ENCODE measurements at places on chromosomes 4 and X.

DNA sequence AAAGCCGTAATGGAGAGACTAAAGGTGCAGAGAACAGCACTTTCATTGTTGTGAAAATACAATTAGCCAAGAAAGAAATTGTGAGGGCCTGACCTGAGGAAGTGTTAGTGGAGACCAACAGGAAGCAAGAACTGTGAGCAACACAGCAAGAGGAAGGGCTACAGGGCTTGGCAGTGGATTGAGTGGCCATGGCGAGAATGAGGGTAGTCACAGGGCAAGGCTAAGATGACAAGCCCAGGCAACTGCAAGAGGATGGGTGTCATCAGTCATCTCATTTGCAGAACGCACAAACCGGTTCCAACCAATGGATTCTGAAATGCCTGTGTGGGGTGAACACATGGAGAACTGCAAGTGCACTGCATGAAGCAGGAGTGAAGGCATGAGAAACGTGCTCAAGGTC, 3.6 kb downstream of the SLC10A6 start:
- DNase-seq: no peak

- no peak for DNase-seq
Observed at GRCh38 chr4:31338000-31338399, 617.8 kb downstream of the PCDH7 start.

DNA sequence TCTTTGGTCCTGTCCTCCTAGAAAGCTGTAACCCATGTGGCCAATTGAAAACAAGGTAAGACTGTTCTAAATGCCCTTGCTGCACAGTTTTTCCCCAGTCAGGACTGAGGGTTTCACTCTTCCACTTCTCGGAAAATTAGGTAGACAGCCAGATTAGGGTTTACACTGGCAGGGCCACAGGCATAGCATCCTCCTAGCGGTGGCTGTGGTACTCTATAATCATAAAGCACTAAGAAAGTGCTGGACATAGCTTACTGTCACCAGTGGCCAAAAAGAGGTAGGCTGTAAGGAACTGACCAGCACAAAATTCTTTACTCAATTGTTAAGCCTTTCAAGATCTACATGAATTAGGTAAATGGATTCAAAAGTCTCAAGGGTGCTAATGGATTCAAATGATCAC, 11.6 kb upstream of the USP46 start:
- no peak for DNase-seq

DNA sequence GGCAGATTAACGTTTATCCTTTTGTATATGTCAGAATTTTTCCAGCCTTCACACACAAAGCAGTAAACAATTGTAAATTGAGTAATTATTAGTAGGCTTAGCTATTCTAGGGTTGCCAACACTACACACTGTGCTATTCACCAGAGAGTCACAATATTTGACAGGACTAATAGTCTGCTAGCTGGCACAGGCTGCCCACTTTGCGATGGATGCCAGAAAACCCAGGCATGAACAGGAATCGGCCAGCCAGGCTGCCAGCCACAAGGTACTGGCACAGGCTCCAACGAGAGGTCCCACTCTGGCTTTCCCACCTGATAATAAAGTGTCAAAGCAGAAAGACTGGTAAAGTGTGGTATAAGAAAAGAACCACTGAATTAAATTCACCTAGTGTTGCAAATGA, 94.8 kb downstream of the TET2 start:
- no peak for DNase-seq

GRCh38 chr4:77177199-77177598, 20.2 kb downstream of the CCNG2 start:
- DNase-seq: no peak

GRCh38 chrX:152913910-152914309, 16.0 kb downstream of the ZNF185 start:
- no peak for DNase-seq

- no peak for DNase-seq
Observed at GRCh38 chr4:151887031-151887815, 126.4 kb upstream of the GATB start.

- no peak for DNase-seq
Observed at GRCh38 chr4:41787931-41788330, 39.4 kb upstream of the PHOX2B start.

DNA sequence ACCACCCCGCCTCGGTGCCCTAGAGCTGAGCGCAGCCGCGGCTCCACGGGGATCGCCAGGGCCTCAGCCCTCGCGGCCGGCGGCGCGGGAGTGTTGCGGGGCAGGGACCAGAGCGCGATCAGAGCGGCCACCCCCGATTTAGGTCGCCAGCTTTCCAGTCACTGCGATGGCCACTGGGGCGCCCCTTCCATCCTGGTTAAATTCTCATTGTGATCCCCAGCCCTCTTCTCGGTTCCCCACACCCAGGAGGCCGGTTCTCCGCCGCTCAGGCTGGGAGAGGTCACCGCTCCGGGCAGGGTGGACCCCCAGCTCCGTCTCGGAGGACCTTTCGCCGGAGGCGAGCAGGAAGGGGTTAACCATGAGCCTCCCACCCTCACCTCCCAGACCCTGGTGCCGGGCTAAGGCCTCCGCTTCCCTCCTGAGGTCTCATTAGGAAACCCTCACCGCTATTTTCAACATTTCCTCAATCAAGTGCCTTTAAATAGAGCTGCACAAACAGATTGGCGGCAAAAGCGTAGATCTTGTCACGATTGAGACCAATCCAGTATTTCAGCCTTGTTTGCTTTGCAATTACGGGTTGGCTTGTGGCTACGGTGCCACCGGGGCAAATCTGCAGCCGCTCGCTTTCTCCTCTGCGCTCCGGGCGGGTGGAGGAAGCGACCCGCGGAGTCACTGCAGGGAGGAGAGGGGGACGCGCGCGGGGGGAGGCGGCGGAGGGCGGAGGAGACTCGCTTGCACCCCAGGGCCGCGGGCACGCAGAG, 8.3 kb upstream of the HAND2 start:
- no peak for DNase-seq

DNA sequence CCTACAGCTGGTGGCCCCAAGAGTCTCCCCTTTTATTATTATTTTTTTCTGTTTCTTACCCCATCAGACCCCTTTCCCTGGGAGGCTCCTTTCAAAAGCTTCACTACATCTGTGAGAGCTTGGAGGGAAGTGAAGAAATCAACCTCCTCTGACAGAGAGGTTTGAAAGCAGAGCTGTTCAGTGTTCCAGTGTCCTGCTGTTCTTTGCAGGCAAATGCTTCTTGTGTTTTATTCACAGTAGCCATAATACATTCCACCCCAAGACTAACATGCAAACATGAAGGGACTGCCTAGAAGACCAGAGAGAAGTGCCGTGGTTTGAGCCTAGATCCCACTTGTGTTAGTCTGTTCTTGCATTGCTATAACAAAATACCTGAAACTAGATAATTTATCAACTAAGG, 192.1 kb downstream of the PTTG2 start:
- DNase-seq: no peak

GRCh38 chrX:66634272-66634671, 4.6 kb downstream of the EDA2R start:
- DNase-seq: no peak

DNA sequence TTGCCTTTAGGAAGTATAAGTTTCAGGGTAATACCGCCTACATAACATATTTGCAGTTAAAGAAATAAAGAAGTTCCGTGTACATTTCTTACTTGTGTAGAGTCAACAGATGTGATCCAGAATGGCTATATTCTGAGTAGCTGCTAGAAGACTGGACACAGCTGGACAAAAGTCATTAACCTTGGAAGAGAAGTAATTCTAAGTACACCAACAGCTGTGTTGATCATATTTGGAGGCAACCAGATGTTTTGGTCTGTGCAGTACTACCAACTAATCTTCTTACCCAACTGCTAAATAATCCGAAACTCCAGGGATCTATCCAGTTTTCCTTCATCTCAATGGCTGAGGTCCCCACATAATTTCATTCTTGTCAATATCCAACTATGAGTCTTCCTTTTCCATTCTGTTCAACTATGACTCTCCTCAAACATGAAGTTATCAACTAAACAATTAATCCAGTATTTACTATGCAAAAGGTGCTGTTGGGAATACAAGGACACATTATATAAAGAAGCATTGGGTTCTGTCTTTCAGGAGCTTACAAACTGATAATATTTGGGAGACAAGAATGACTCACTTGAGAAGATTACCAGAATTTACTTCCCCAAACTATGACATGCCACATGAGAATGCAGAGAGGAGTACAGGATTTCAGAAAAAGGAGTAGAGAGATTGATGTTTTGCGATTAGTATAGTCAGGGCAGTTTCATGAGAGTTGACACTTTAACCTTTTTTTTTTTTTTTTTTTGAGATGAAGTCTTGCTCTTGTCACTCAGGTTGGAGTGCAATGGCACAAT, 78.2 kb downstream of the COL4A6 start:
- no peak for DNase-seq

DNA sequence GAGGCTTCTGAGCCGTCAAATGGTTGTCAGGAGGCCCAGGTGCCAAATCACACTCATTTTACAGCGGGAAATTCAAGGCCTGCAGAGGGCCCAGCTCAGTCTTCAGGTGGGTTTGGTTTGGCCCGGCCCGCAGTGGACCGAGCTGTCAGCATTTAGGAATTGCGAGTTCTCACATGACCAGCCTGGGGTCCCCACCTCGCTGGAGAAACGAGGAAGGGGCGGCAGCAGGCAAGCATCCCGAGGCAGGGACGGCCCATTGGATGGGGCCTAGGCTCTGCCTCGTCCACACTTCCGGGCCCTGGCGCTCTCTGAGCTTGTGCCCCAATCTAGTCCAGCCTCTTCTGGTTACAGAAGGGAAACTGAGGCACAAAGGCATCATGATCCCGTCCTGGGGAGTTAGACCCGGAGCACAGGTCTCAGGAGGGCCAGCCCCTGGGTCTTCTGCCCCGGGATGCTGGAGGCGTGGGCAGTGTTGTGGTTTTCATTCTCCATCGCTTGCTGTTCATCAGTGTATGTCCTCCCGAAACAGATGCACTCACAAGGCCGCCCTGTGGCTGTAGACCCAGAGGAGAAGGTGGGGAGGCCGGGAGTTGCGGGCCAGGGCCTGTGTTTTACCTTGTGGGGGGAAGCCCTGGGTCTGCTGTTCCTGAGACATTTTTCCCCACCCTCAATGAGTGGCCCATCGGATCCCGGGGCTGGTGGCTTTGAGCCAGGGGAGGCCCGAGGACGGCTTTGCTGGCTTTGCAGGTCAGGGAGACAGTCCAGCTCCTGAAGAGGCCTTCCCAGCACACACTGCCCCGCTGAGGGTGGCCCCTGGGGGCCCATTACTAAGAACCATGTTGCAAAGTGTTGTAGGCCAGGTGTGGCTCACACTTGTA, 8.9 kb downstream of the PSAPL1 start:
- no peak for DNase-seq

GRCh38 chr4:127148165-127148564, 484.6 kb upstream of the INTU start:
- no peak for DNase-seq

- no peak for DNase-seq
Observed at GRCh38 chr4:175373031-175373430, 439.0 kb downstream of the GPM6A start.

DNA sequence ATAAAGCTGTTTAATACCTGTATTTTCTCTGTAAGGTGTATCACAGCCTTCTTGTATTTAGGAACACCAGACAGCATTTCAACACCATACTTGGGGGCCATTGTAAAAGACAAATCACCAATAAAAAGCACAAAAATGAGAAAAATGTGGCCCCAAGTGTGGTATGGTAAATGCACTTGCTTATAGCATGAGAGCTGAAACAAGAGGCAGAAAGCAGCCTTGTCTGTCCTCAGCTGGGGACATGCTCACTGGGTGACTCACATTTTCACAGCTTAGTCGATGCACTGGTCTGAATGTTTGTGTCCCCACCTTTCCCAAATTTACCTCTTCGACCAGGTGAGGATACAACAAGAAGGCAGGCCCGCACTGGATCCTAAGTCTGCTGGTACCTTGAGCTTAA, 639.7 kb upstream of the AGA start:
- no peak for DNase-seq

DNA sequence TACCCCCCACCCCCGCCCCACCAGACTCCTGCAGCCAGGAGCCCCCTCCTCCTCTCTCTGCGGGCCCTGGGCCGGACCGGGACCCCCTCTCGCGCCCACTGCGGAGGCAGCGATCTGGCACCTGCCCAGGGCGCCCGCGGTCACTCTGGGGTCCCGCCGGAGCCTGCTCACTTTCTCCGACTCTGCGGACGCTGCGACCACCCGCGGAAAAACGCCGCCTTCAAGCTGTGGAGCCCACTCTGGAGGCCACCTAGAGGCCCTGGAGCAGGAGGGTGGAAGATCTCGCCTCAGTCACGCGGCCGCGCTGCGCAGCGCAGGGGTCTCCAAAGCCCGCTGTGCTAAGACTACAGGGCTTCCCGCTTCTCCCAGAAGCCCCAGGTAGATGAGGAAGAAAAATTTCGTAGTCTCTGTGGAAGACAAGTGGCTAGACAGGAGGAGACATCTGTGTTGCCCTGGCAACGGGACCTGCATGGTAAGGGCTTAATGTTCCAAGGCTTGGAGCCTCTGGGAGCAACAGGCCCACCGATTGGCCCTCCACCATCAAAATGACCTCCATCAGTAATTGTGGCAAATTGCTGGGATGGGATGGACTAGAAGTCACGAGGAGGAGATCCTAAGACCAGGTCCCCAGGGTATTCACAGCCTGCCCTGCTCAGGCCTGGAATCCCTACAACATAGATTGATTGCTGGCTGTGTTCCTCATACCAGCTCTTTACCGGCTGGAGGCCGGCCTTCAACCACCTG, at the start of gene PNMA6F:
Gene PNMA6F, minus strand, starts transcription at position 387 of the 744 bp plus-strand sequence. CDS start 1,093 bp downstream, outside the sequence.
- DNase-seq: no peak

- DNase-seq: no peak
Observed at GRCh38 chr4:171880136-171880535, 66.9 kb downstream of the GALNTL6 start.

GRCh38 chr4:12053966-12054365, 625.3 kb upstream of the HS3ST1 start:
- no peak for DNase-seq

All from stimulated activated CD4-positive, alpha-beta T cell treated with anti-CD3 and anti-CD28 coated beads, Interleukin-4, amount 100 ng/mL, for 24 hours (primary cell).